Activated naive CD4-positive, alpha-beta T cell (primary cell): ENCODE measurements at places on chromosomes 3 and 15.
A peak's percentile ranks its signal among the peaks of the same experiment; 100 is the strongest.

GRCh38 chr3:53552730-53553129, 58.3 kb downstream of the CACNA1D start:
- no peak for DNase-seq

GRCh38 chr3:30492322-30493192, 113.8 kb upstream of the TGFBR2 start:
- DNase-seq = no peak

DNA sequence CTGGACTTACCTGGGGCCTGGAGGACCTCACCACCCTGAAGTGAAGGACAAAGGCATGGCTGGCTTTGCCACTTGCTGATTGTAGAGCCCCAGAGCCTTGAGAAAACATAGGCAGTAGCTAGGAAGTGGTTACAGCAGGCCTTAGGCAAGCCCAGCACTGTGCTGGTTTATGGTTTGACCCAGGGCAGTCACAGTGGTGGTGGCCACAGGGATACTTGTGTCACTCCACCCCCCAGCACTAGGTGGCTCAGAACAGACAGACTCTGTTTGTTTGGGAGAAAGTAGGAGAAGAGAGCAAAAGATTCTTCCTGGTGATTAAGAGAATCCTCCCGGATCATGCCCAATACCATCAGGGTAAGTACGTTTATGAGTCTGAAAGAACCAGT, 13.2 kb upstream of the COL8A1 start:
- no peak for DNase-seq

GRCh38 chr3:146395164-146395563, 74.2 kb downstream of the PLSCR2 start:
- DNase-seq = no peak

DNA sequence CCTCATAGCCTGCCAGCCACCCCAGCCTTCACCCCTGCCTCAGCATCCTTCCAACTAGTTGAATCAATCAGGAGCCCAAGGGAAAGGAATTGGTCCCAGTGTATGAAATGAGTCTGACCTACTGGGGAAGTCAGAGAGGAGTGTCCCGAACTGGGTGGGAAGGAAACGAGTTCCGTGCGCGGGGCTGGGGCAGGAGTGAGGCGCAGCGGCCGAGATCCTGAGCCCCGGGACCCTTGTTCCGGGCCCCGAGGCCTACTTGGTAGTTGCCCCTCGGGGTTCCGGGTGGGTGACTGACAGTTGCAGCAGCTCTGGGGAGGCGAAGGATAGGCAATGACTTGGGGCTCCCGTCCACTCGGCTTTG, 1.1 kb upstream of the PLCL2 start:
- DNase-seq = no peak

GRCh38 chr3:65024148-65024547, 336.3 kb upstream of the ADAMTS9 start:
- no peak for DNase-seq

DNA sequence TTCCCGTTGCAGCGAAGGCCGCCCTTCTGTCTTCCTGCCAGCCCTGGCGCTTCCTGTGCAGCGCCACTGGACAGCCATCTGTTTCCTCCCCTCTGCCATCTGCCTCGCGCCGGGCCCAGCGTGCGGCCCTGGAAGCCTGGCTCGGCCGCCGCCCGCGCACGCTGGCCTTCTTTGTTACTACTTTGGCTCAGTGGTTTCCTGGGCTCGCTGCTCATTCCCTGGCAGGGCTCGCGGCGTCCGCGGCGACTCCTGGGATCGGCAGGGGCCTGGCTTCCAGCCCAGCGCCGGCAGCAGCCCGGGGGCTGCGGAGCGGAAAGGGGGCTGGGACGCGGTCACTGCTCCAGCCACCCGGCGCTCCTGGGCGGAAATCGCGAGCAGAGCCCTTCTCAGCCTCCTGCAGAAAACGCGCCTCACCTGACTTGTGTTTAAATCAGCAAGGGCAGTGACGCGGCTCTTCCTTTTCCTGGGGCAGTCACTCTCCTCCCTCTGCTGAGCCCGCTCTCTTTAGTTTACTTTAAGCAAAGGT, 10.0 kb downstream of the CMTM7 start:
- DNase-seq = peak; percentile 16

DNA sequence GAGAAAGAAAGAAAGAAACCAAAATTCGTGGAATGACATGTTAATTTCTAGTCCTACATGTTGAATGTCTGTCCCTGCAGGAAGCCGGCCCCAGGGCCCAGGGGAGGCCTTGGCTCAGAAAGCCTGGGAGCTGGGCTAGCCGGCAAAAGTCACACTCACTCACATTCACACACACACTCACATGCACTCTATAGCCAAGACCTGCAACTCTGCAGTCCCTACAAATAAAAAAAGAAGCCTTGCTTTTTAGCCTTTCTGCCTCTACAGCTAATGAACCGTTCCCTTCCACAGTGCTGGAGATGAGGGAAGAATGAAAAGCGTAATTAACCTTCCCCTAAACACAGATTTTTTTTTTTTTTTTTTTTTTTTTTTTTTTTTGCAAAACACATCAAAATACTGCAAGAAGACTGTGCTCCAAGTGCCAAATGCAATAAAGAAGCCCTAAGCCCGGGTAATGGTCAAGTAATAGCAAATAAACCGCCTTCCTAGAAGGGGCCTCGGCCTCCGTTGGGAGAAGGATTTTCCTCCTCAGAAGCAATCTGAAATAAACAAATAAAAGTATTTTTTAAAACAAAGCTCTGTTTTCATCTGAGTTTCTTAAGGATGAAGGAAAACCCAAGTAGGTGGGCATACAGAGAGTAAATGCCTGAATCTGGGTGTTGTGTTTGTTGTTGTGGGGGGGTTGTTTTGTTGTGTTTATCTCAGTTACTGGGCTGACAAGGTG, 4.3 kb downstream of the MECOM start:
- no peak for DNase-seq

DNA sequence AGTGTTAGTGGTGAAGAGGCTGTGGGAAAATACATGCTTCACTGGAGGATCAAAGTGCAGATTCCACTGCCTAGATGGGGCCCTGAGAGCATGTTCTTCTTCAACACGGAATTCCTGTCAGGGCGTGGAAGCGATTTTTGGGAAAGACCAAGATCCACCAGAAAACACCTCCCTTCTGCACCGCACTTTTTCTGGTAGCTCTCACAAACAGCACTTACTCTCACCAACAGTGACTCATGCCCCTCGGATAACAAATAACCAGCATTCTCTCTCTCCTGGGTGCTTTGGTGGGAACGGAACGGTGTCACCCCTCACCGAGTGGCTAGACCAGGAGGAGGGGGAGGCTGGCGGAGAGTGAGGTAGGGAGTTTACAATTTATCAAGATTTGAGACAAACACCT, 40.1 kb downstream of the ADAMTSL3 start:
- no peak for DNase-seq

GRCh38 chr3:4647411-4647810, 154.3 kb downstream of the ITPR1 start:
- DNase-seq = no peak

DNA sequence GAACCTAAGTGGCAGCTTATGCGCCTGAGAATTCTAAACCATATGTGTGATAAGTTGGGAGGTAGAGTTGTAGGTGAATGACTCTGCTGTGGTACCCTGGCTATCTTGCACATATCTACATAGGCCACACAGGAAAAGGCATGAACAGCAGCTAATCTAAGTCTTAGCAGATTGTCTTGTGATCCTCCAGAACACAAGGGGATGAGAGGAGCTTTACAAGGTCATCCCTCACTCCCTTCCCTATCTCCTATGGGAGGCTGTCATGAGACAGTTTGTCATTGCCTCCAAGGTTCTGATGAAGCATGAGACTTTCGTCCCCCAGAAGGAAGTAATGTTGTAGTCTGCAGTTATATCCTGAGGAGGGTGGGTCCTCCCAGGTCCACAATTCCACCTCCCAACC, 3.7 kb upstream of the ZNF662 start:
- no peak for DNase-seq

DNA sequence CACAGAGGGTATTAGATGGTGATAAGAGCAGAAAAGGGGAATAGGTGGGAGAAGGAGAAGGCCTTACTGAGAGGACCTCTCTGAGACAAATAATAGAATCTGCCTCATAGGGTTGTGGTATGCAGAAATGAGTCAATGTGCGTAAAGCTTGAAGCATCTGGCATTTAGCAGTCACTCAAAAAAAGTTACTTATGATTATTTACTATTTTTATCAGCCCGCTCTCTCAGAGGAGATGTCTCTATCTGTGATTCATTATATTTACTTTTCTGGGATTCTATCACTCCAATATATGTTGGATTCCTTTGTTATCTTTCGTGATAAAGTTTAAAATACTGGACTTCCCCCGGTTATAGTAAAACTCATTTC, 4.6 kb upstream of the TM4SF1 start:
- no peak for DNase-seq

DNA sequence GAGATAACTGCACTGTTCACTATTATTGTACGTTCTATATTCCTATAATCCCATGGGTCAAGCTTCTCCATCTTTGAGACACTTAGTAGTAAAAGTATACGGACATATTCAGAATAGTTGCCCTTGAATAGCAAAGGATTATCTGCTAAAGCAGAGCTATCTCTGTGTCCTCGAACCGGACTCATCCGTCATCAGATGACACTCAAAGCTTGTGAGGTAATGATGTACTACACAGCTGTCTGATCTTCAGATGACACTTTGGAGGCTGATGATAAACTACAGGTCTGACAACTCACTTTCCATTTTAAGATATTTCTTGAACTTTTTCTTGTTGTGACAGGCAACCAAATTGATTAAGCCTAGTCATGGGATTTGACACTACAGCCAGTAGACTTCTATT, 240.2 kb downstream of the SCAPER start:
- DNase-seq = no peak

GRCh38 chr3:129120254-129121004, 1.2 kb downstream of the RAB43 start:
- DNase-seq = peak; percentile 60

GRCh38 chr3:169552533-169552932, 111.0 kb downstream of the MECOM start:
- no peak for DNase-seq
